H9 (cell line): ENCODE measurements at places on chromosomes 2 and 18. TPM values are rescaled to one million over a fixed set of nuclear protein-coding genes. Genes with fewer than 3 reads are reported as not detected.
A peak's percentile ranks its signal among the peaks of the same experiment; 100 is the strongest.

The B3GNT7 gene
- total RNA-seq = 39.1 and 42.2 TPM in 2 replicates

The ZNF385B gene
- 2.1 and 3.0 TPM in 2 replicates for total RNA-seq

DNA sequence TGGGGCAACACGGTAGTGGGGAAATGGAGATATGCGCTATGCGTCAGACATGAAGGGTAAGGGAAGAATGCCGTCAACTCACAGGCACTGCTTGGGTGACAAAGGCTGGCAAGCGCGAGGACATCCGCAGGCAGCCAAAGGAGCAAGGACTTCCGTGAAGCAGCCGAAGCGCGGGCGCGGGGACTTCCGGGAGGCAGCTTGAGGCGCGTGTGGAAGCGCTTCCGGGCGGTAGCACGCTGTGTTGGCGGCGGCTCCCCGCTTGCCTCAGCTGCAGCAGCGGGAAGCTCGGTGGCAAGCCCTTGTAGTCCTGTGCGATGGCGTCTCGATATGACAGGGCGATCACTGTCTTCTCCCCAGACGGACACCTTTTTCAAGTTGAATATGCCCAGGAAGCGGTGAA, at the start of gene PSMA8:
Gene PSMA8 (plus strand): TSS at position 218 of the 400 bp plus-strand sequence. CDS start 97 bp downstream, at position 315.
- DNase-seq = peak; percentile 65
- no peaks in the 10 kb centered on the region for H3K27me3 ChIP-seq
- no peaks in the 10 kb centered on the region for H3K36me3 ChIP-seq
- no peak within 1 kb of the TSS for H3K27ac ChIP-seq

DNA sequence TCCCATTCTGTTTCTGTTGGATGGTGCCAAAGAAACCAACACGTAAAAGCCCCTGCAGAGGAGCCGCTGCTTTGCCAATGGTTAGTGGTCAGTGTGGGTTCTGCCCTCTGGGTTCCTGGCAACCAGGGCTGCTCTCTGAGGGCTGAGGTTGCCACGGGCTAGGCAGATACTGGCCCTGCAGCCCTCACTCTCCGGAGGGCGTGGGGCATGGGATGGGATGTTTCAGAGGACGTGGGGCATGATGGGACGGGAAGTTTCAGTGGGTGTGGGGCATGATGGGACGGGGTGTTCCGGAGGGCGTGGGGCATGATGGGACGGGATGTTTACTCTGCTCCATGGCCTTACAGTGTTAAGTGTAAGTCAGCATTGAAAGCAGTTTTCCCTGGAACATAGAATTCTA, 34.2 kb downstream of the ADI1 start:
- H3K4me3 ChIP-seq = no peak overlapping the region
- H3K27ac ChIP-seq = no peak overlapping the region
- DNase-seq = no peak

DNA sequence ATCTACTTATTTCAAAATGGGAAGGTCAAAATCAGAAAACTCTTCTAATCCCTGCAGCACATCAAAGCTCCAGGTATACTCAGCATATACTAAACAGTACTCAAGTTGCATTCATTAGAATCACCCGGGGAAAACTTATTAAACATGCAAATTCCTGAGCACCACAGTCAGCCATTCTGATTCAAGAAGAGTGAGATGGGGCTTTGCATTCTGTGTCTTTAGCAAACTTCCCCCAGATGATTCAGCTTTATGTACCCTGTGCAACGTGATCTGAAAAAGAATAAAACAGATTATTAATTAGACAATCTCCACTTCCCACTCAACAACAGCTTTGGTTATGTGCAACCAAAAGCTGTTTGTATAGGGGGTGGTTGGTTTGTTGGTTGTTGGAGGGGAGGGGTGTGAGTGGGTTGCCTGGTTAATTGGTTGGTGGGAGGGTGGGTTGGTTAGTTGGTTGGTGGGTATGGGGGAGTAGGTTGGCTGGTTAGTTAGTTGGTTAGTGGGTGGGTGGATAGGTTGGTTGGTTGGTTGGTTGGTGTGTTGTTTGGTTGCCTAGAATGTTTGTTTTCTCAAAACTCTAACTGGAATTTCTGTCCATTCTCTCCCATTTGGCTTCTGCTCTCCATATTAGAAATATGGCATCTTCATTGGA, 112.5 kb upstream of the AGAP1 start:
- no peak for DNase-seq
- no peaks in the 10 kb centered on the region for H3K27me3 ChIP-seq
- H3K27ac ChIP-seq = no peak overlapping the region

GRCh38 chr18:55166260-55166598, 207.0 kb upstream of the CCDC68 start:
- no peak for DNase-seq
- H3K4me3 ChIP-seq = no peak overlapping the region
- H3K4me1 ChIP-seq = no peaks in the 10 kb centered on the region
- H3K36me3 ChIP-seq = peaks cover 8% of the 10 kb centered on the region
- H3K27me3 ChIP-seq = no peaks in the 10 kb centered on the region

DNA sequence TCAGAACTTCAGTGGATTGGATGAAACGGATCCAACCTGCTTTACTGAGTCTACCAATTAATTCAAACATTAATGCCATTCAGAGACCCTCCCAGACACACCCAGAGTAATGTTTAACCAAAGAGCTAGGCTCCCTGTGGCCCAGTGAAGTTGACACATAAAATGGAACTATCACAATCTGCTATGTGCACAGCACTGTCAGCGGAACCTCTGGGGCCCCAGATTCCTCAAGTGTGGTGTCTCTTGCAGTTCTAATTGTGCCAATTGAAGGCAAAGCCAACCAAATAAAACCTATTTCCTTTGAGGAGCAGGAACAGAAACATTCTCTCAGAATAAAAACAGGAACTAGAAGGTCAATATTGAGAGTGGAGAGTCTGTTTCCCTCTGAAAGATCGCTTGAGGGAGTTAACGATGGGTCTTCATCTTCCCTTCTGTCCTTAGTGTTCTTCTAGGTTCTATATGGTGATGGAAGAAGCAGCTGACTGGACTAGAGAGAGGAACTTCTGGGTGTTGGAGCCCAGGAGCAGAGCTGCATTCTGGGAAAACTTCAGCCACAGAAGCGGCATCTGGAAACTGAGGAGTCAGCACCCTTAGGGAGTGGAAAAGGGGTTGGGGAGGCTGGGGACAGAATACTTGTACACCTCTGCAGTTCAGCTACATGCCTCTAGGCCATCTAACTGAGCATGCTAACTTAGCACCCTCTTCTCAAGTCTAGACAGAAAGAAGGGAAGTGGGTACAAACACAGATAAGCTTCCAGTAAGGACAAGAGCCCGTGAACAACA, 174.4 kb upstream of the FBXO11 start:
- H3K27ac ChIP-seq = no peak overlapping the region
- no peaks in the 10 kb centered on the region for H3K36me3 ChIP-seq
- H3K4me3 ChIP-seq = no peak overlapping the region
- H3K27me3 ChIP-seq = no peaks in the 10 kb centered on the region

GRCh38 chr2:33617401-33617800, 18.3 kb upstream of the FAM98A start:
- no peak overlapping the region for H3K4me3 ChIP-seq
- H3K4me1 ChIP-seq = peaks cover 7% of the 10 kb centered on the region; the same call in 1 of the 2 replicates
- no peak for DNase-seq
- H3K27ac ChIP-seq = no peak overlapping the region

GRCh38 chr2:157894694-157895435, 18.7 kb upstream of the ACVR1 start:
- H3K4me3 ChIP-seq = no peak overlapping the region
- no peak for DNase-seq
- no peaks in the 10 kb centered on the region for H3K36me3 ChIP-seq
- no peaks in the 10 kb centered on the region for H3K27me3 ChIP-seq
- H3K27ac ChIP-seq = no peak overlapping the region
